ENCODE measurements at places on chromosomes 3 and 15.

DNA sequence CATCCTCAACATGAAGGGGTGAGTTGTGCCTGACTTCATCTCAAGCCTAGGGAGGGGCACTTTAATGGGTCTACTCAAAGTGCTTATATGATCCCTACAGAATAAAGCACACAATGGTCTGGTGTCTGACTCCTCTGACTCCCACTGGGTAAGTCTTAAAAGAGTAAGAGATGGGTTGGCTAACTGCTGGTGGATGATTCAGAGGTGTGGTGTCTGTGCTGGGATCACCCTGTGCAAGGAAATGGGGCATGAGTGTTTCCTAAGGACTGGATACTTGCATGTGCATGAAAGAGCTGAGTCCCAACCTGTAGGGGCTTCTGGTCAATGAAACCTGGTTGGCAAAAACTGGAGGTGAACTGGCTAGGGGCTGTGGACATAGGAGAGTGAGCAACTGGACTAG, 158.8 kb downstream of the IL20RB start:
- no peak for DNase-seq

DNA sequence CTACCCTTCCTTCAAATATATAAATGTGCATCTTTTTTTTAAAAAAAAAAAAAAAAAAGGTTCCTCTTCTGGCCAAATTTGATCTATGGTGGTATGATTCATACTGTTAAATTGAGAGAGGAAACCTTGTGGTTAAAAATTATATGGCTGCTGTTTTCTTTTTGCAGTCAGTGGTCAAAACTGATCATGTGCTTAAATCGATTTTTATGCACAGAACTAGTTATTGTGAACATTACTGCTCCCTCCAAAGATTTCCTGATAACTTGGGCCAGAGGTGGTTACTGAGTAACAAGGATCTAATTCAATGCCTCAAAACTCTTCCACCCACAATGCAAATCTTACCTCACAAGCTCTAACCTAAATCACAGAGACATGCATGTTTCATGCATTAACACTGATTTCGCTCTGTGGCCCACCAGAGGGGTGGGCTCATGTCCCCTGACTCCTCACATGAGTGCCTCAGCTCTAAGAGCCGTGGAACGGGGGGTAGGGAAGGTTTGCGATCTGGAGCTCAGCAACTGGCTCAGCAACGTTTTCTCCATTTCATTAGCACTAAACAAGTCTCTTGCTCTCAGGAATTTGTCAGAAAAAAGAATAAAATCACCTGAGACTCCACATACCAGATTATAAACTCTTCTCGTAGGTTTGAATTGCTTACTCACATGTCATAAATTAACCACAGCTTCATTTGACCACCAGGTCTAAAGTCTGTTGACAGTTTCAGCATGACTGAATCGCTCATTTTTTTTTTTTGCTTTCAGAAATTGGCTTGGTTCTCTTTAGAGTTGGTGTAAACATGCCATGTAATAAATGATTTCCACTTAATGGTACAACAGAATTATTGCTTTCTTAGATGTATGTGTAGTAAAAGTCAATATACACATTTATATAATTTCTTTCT, 280.4 kb downstream of the CD47 start:
- DNase-seq: no peak

GRCh38 chr3:120587332-120587975, 8.7 kb upstream of the NDUFB4 start:
- no peak for DNase-seq

GRCh38 chr3:131688370-131688769, 185.6 kb upstream of the MRPL3 start:
- DNase-seq: no peak

- DNase-seq: no peak
These were observed 1.3 kb upstream of the MASP1 start for GRCh38 chr3:187292631-187293515.

DNA sequence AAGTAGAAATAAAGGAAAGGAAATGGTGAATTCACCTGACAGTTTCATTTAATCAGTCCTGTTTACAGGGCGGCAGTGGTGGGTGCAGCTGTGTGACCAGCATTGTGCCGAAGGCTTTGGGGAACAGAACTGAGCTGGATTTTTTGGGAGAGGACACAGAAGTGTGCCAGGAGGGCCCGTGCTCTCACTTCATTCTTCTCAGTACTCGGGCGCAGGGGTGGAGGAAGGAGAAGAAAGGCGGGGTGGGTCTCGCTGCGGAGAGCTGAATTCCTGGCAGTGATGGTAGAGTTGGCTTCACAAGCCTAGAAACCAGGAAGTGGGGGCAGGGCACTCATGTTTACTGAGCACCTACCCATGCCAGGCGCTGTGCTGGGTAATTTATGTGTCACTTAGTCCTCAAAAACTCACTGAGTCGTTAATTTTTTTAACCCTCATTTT, 64.6 kb downstream of the CRTC3 start:
- DNase-seq: peak; percentile 43

GRCh38 chr15:99320374-99321215, 69.3 kb downstream of the LRRC28 start:
- no peak for DNase-seq

DNA sequence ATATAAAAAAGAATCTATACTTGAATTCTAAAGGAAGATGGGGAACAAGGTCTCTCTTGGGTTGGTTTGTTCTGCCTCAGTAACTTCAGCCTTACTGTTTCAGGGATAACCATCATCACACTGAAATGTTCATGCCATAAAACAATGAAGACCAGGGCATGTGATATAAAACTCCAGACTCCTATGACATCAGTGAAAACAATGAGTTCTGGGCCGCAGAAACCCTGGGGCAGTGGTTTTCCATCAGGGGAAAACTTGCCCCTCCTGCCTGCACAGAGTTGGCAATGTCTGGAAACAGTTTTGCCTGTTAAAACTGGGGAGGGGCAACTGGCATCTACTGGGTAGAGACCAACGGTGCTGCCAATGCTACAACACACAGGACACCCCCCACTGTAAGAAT, 46.8 kb downstream of the CA12 start:
- peak; percentile 21 for DNase-seq

GRCh38 chr3:188185717-188186251, 31.8 kb downstream of the LPP start:
- peak; percentile 11 for DNase-seq

GRCh38 chr3:85576091-85576690, 617.4 kb downstream of the CADM2 start:
- peak; percentile 42 for DNase-seq

DNA sequence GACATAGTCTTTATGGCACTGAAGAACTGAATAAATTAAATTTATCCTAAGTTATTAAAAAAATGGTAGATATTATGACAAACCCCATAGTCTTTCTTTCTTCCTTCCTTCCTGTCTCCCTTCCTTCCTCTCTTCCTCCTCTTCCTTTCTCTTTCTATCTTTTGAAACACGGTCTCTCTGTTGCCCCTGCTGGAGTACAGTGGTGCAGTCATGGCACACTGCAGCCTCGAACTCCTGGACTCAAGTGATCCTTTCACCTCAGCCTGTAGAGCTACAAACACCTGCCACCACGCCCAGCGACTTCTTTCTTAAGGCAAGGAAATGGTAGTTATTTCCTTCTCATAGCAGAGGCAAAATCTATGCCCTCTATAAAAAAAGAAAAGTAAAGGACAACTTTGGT, 354.6 kb downstream of the GAP43 start:
- DNase-seq: no peak

DNA sequence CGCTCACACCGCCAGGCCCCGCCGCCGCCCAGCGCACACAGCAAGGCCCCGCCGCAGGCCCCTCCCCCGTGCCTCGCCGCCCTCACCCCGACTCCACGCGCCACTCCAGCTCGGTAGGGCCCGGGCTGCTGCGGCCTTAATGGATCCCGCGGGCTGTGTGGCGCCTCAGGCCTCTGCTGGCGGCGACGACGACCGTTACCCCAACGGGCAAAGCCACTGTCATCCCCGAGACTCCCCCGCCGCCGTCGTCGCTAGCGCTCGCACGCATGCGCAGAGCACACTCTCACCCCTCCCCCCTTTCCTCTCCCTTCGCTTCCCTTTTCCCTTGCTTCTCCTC, at the start of gene MSL2:
MSL2 (minus strand) TSS at position 272 of the 337 bp plus-strand sequence. CDS start 1,222 bp downstream, outside the sequence.
- no peak for DNase-seq

DNA sequence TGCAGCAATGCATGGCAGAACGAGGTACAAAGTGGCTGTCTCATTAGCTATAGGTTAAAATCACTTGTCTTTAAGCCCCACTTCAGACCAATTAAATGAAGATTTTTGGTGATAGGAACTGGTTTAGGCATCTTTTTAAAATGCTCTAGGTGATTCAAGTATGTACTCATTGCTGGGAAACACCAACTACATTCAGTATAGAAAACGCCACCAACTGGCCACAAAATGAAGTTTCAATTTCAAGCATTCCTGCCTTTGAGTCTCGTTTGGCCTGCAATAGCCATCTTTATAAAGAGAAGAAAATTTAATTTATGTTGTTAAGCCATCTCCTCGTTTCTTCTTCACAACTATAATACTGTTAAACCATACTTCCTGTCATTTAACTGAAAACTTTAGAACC, 587.9 kb downstream of the GBE1 start:
- no peak for DNase-seq

GRCh38 chr3:66396888-66397287, 103.9 kb downstream of the LRIG1 start:
- no peak for DNase-seq
